ENCODE measurements at places on chromosomes 12 and 14. TPM values are rescaled to one million over a fixed set of nuclear protein-coding genes. Genes with fewer than 3 reads are reported as not detected.
A peak's percentile ranks its signal among the peaks of the same experiment; 100 is the strongest.

GRCh38 chr12:109020796-109021380 is at the start of gene SVOP:
SVOP (minus strand) TSS chr12:109021068; CDS start chr12:109020868, 200 bp downstream.
- peak; percentile 95 for DNase-seq

Gene DDX11
- total RNA-seq, result 38.3 TPM

DNA sequence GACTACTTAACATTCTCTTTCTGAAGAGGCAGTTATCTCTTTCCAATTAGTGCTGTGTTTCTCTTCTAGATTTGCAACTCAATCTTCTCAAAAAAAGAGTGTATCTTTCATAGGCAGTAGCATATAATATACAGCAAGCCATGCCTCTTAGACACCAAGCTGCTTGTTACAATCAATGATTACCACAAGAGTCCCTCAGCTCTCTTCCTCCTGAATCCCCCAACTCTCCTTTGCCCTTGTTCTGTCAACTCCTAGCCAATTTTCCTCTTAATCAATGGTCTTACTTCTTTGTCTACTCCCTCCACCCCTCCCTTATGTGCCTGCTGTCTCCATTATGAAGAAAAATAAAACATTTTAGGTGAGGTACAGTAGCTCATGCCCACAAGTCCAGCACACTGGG is 2.6 kb downstream of the TMTC1 start:
- no peak for DNase-seq

Gene CCDC184
- not detected for total RNA-seq

- DNase-seq, result no peak
Measured at GRCh38 chr14:59529189-59529588, 44.9 kb downstream of the JKAMP start.

Gene RASSF9
- total RNA-seq, result 6.2 TPM

- peak; percentile 81 for DNase-seq
Measured at GRCh38 chr12:107092669-107093416, 506 bp downstream of the CRY1 start.

GRCh38 chr12:59039005-59039404 is 118.7 kb upstream of the LRIG3 start:
- no peak for DNase-seq

DNA sequence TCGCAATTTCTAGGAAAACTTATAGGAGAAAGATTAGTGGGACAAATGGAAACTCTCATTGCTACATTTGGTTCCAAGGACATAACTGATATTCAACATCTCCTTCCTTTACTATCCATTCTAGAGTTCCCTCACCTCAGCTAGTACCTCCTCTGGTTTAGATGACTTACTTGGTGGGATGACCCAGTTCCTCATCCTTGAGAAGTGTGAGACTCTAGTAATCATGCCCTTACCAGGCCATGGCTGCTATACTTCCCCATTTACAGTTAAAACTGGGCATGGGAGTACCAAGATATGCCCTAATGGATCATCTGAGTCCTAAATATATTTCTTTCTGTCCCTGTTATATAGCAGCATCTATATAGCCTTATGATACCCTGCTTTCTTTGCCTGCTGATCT is 58.1 kb downstream of the IFT81 start:
- no peak for DNase-seq

DNA sequence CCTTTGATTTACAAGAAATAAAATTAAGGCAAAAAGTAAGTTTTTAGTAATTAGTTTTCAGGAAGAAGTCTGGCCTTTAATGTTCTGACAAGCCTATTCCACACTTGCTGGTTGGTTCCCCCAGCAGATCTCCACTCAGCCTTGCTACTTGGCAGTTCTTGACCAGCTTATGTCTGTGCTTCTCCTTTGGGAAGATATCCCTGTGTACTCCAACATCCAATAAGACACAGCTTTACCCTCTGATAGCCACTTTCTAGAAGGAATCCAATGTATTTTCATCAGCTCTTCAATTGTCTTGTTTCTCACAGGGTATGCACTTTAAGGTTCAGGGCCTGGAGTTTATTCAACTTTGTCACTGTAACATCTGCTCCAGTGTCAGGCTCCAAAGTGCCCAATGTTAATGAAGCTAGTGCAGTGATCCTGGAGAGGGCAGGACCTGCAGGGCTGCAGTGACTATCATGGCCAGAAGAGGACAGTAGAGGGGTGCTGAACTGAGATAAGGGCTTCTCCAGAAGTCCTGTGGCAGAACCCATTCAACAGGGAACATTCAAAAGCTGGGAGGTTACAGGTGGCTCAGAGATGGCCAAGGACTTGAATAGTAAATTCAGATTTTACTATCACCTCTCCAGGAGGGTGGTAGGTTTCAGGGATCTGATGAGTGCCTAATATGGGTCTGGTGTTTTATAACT is 22.9 kb downstream of the JKAMP start:
- DNase-seq, result peak; percentile 73

Gene TSPAN8
- 18.7 TPM for total RNA-seq

Gene CACNA2D4
- 0.58 TPM for total RNA-seq

DNA sequence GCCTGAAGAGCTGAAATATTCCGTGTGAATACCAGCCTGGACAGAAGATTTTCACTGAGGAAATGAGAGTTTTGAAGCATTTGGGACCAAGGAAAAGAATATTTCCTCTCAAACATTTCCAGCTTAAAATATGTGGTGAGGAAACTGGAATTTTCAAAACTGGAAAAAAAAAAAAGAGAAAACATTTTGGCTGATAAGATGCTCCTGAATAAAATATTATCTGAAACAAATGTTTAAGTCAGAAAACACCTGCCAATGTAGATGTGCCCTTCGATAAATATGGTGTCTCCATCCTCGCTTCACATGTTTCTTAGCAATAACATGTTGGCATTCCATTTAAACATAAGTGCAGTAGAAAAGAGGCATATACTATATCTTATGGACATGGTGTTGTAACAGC is 567.0 kb downstream of the PRKD1 start:
- no peak for DNase-seq

DNA sequence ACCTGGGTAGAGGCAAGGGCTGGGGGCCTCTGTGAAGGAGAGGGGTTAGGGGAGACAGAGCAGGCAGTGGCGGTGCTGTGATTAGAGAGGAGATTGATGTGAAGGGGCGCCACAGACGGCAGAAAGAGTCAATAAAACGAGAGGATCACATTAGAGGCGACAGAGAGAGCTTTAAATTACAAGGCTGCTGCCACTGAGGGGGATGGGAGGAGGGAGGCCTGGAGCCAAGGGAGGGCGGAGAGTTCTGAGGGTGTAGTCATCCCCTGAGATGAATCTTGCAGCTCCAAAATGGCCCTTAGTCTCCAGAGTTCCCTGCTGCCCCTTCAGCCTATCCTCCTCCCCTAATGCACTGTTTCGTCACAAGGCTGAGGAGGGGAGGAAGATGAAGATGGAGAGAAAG is 12.8 kb downstream of the ZFHX2 start:
- DNase-seq, result peak; percentile 65

GRCh38 chr12:114164351-114164750 is 198.2 kb upstream of the RBM19 start:
- DNase-seq, result no peak

- peak; percentile 78 for DNase-seq
Measured at GRCh38 chr12:41521872-41522379, 333.8 kb downstream of the PDZRN4 start.

Gene INHBE
- total RNA-seq, result not detected

GRCh38 chr14:64563696-64564095 is 13.9 kb downstream of the PPP1R36 start:
- no peak for DNase-seq

Gene ZFHX2
- total RNA-seq, result under 0.01 TPM

- DNase-seq, result no peak
Measured at GRCh38 chr12:111209811-111210210, 159.1 kb downstream of the PHETA1 start.

Data from stomach (tissue), 19 donors.